ENCODE measurements at places on chromosomes 6 and 20. TPM values are rescaled to one million over a fixed set of nuclear protein-coding genes. Genes with fewer than 3 reads are reported as not detected.

Gene SPEF1
- total RNA-seq = 0.25 TPM

Gene SLC22A1
- total RNA-seq = 0.77 TPM

Gene APOBEC2
- not detected for total RNA-seq

Gene RRAGD
- total RNA-seq = 2.3 TPM

Measured in uterine smooth muscle cell (primary cell).